ENCODE measurements at places on chromosomes 11 and 22.
A peak's percentile ranks its signal among the peaks of the same experiment; 100 is the strongest.

DNA sequence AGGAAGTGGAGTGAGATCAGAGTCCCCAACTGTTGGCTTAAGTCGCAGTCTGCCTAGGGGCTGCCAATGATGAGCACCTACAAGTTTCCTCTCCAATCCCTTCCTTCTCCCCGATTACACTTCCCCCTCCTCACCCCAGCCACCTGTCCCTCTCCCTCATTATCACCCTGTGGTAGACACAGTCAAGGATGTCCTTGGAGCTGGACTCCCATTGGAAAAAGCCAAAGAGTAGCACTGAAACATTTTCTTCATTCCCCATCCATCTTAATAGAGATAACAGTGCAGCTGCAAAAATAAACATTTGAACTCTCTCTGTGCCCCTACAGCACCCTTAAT is 146.2 kb downstream of the DBX1 start:
- DNase-seq: no peak

DNA sequence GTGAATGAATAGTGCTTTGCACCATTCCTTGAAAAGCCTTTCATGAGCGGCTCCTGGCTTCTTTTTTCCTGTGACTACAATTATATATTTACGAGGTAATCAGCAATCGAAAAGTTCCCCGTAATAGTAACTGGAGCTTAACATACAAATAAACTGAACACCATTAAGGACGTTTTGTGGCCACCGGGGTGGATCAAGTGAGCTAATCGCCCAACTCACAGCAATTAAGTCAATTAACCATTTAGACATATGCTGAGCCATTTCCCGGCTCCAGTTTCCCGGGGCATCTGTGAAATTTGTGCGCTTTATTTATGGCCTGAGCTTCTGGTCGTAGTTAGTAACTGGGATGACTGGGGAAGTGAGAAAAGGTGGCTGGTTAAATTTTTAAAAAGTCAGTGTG is 465.2 kb downstream of the MIAT start:
- DNase-seq: no peak

- DNase-seq: no peak
These were observed 252.2 kb upstream of the MTNR1B start for GRCh38 chr11:92717240-92717639.

- no peak for DNase-seq
These were observed 59.6 kb downstream of the ST3GAL4 start for GRCh38 chr11:126415128-126415527.

DNA sequence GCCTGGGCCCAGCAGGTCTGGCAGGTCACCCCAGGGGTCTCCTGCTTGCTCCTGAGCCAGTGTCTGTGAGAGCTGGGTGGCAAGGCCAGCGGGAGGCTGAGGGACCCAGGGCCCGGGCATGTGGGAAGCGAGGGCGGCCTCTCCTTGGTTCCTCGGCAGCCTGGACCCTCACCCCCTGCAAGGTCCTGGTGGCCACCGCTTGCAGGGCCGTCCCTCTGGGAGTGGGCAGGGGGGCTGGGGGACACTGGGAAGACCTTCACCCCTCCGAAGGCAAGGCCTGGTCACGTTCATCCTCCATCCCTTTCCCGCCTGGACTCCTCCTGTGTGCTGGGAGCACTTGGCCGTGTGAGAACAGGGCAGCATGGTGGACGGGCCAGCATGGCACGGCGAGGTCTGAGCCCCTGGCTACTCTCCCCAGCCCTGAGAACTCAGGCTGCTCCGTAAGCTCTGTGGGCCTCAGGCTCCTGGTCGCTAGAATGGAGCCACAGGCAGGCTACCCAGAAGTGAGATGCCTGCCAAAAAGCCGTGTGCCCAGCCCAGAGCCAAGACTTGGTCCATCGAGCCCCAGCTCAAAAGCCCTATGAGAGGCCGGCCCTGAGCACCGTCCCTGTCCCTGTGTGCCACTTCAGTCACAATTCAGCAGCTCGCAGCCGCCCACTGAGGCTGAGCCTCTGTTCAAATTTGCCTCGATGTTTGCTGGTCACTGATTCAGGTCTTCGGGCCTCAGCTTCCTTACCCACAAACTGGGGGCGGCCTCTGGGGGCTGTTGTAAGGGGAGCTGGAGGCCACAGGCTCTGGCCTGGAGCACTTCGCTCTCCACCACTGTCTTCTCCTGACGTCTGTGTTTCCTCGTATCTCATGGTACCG is 45.0 kb downstream of the IGLL1 start:
- peak; percentile 2 for DNase-seq

DNA sequence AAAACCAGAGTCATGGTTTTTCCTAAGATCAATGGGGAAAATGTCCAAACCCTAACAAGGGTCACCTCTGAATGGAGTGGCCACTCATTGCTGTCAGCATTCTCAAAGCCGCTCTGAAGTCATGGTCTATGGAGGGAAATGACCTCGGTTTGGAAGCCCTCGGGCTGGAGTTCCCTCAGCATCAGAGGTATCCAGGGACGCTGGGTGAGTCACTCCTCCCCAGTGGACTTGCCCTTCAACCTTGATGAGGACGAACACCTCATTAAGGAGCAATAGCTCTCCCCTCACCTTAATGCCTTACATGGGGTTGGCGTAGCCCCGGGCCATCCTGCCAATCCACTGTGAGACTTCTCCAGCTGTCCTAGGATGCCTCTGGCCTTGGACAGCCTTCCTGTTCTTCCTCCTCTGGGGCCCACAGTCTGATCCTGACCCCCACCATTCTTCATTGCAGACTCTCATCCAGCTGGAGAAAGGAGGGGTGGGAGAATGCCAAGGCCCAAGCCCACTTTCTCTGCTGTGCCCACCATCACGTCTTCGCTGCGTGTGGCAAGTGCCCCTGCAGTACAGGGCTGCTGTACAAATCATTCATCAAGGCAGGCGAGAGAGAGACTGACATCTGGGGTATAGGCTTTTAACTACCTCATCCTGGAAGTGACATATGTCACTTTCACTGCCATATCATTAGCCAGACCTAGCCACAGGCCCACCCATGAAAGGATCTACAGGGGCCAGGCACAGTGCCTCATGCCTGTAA is 25.4 kb upstream of the MYH9 start:
- DNase-seq: no peak

- no peak for DNase-seq
These were observed 33.3 kb upstream of the ADSL start for GRCh38 chr22:40313007-40313406.

GRCh38 chr11:35260342-35260985 is 121.5 kb downstream of the CD44 start:
- DNase-seq: no peak

DNA sequence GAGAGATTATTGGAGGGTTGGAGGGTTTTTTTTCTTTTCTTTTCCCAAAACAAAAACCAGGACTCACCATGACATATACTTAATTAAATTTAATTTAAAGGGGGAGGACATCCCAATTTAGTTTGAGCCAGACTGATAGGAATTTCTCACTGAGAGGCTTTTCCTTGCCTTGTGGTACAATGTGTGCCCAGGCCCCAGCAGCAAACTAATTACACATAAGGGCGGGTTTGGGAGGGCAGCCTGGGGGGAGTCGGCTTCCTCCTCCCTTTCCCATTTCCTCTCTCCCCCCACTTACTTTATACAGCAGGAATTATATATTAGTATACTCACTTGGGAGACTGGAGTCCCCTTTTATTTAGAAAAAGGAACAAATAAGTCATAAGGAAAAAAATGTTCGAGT is 2.9 kb downstream of the TEAD1 start:
- no peak for DNase-seq

- peak; percentile 51 for DNase-seq
These were observed at the start of gene ANO5 for GRCh38 chr11:22192642-22193347. Gene ANO5 (plus strand): TSS chr11:22193085. CDS start chr11:22193493, 408 bp downstream.

- no peak for DNase-seq
These were observed 1.1 kb downstream of the TBCEL start for GRCh38 chr11:121024989-121025388.

DNA sequence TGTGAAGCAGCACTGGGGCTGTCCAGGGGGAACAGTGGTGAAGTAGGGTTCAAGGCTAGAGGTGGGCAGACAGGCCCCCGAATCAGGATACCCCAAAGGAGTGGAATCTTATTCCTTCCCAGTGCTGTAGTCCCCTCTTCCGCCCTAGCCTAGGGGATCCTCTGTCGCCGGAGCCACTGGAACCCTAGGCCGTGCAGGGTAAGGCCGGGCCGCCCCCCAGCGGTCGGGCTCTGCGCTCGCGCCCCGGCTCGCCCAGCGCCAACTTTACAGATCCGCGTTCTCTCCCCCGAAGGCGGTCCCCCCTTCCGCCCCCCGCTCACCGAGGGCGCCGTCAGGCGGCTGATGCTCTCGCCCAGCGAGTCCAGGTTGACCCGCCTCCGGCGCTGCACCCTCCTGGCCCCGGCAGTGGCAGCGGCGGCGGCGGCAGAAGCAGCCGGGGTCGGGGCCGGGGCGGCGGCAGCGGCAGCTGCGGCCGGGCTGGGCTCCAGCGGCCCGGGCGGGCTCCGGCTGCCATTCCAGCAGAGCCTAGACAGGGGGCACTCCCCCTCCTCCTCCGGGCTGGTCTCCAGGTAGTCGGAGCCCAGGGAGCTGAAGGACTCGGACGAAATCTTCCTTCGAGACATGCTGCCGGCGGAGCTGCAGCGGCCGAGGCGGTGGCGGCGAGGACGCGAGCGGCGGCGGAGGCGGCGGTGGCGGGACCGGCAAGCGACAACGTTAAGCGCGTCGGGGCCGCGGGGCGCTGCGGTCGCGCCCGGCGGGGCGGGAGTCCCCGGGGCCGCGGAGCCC is 650 bp downstream of the GUCY1A2 start:
- peak; percentile 40 for DNase-seq

GRCh38 chr11:69546735-69547370 is 65.4 kb downstream of the LINC01488 start:
- no peak for DNase-seq

GRCh38 chr22:40196628-40197360 is 19.1 kb downstream of the TNRC6B start:
- no peak for DNase-seq

DNA sequence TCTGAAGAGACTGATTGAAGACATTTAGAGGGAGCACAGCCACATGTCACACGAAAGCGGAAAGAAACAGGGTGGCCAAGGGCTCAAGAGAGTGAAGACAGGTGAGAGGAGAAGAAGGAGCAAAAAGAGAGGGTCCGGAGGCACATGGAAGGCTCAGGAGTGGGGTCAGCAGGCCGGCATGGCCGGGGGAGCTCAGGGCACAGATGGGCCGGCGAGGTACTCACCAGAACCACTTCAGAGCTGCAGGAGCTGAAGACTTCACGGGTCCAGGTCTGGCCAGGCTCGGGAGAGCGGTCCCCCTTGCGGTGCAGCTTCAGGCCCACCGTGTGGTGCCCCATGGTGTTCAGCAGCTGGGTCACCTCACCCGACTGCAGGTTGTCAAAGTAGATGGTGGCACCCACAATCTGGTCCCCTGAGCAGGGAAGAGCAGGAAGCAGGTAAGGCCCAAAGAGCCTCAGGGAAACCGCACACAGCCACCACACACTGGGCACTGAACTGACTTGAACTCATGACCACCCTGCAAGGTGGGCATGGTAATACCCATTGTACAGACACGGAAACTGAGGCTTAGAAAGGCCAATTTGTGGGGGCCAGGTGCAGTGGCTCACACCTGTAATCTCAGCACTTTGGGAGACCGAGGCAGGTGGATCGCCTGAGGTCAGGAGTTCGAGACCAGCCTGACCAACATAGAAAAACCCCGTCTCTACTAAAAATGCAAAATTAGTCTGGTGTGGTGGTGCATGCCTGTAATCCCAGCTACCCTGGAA is 11.6 kb downstream of the AHNAK start:
- no peak for DNase-seq

DNA sequence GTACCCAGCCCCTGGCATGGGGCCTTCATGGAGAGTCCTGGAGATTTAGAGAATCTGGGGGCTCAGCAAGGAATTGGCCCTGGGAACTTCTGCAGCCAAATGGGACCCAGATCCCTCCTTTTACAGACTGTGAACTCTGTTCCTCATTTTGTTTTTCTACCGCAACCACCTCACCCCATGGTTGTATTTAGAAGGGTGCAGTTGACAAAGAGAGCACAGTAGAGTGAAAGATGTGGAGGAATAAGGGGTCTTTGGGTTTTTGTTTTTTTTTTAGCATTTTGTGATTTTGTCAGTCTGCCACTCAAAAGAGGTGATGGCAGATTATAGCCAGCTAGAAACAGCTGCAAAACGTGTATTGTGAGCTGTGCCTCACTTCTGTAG is 1.9 kb downstream of the ZNF74 start:
- no peak for DNase-seq

DNA sequence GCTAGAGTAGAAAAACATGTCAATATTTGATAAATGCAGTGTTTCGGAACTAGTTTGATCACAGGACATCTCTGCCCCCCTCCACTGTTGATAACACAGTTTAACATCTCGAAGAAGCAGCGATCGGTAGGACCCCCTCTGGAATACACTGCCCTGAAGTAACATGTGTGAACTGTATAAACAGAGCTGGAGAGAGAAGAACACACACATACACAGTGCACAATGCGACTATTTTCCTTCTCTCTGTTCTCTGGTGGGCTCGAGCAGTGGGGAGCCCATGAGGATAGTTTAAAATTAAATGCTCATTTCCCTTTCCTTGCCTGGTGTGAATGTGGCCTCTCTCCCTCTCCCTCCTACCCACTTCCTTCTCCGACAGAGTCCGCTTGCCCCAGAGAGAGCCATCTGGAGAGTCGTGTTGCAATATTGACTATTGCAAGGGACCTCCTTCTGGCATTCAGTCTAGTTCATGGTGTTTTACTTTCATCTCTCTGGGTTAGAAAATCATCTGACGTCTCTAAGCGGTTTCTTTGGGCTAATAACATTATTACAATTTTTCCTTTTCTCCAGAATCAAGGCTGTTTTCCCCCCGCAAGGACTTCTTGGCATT is 51.6 kb upstream of the BARX2 start:
- no peak for DNase-seq

Data from D721Med (cell line).